ENCODE measurements at places on chromosomes 4 and X. TPM values are rescaled to one million over a fixed set of nuclear protein-coding genes. Genes with fewer than 3 reads are reported as not detected.

- DNase-seq, result peak; percentile 8
Measured at GRCh38 chr4:170420255-170420693, 330.5 kb upstream of the AADAT start.

GRCh38 chr4:176709417-176709816 is 83.3 kb downstream of the VEGFC start:
- peak; percentile 6 for DNase-seq

DNA sequence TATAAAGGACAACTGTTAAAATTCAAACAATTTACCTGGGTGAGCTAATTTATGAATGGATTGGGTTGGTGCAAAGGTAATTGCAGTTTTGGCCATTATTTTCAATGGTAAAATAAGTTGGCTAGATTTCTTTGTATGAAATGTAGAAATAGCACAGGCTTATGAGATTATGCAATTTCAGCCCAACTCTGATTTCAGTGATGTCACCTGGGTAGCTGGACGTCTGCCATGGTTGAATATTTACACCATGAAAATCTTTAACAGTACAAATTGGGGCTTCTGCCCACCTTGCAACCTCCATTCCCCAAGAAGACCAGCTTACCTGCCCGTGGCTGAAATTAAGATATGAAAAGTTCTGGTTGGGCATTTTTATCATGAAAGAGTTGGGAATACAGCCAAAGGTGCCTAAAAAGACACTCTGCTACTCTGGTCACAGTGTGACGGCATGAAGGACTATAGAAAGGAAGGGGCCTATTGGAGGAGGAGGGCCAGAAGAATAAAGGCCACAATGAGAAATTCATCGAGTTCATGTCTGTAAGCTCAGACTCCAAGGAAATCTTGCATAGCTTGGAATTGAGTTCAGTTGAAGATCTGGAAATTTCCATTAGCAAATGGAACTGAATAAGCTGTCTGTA is 29.7 kb downstream of the EGF start:
- DNase-seq, result no peak

DNA sequence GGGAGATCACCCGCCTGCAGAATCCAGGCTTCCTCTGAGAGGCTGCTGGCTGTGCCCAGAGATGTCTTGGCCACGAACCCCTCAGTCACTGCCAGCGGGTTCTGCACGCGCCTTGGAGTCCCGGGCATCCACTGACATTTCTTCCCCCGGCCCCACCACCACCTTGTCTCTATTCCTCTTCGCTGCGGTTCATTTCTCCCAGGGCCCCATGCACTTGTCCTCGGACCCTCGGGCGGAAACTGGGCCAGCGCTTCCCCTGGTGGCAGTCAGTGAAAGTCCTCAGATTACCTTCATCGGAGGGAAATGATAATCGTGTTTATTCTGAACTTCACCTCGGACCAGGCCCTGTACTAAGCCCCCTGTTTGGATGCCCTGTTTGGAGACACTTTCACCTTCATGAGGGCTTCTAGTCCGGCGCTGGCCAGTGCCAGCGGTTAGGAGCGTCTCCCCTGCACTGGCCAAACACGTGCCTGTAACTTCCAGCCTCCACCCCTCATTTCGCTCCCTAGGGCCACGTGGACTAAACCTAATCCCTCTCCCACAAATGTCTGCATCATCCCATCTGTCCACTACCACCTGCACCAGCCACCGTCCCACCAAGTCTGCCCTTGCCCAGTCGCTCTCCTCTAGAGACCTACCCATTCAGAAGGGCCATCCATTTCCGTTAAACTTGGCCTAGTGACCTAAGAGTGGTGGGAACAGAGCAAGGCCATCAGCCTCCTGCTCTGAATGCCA is 82.0 kb downstream of the DCTD start:
- no peak for DNase-seq

USP11 gene
- total RNA-seq, result 80.8 TPM

All from astrocyte (in vitro differentiated cells and primary cell).